ENCODE measurements at places on chromosomes 16 and 17. TPM values are rescaled to one million over a fixed set of nuclear protein-coding genes. Genes with fewer than 3 reads are reported as not detected.

DNA sequence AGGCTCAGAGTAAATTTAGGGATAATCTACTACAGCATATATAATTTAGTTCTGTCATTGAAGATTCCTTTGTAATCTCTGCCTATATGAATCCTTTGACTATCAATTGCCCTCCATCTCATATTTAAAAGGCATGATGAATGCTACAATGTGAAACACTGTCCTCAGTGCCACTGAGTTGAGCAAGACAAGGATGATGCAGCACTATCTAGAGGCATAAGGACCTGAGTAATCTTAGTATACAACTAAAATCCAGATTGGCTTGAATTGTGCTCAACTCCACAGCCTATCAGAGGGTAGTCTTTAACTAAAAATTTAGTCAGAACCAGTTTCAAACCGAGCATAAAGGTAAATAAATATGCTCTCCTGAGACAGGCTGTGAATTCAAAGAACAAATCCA, 11.6 kb upstream of the STRADA start:
- H3K27ac ChIP-seq, result no peak overlapping the region
- H3K27me3 ChIP-seq, result no peaks in the 10 kb centered on the region
- peaks cover 85% of the 10 kb centered on the region for H3K36me3 ChIP-seq
- no peak for DNase-seq
- no peak overlapping the region for H3K4me3 ChIP-seq

DNA sequence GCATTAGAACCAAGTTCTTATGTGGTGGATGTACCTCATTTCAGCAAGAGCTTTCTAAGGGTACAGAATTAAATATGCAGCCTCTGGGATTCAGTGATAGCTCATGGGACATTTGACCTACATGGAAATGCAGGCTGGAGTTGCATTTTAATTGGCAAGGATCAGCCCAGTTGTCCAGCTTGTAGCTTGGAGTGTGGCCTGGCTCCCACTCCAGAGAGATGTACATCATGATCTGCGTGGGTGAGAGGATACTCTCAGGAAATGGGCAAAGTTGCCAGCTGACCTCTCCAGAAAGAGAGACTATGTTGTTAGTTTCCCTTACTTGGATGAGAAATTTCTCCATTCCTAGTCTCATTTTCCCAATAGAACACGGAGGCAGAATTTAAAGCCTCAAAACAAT, 555.3 kb downstream of the MAF start:
- H3K36me3 ChIP-seq, result no peaks in the 10 kb centered on the region
- no peaks in the 10 kb centered on the region for H3K4me1 ChIP-seq
- no peak overlapping the region for H3K27ac ChIP-seq

- no peaks in the 10 kb centered on the region for H3K27me3 ChIP-seq
- H3K27ac ChIP-seq, result no peak overlapping the region
- H3K4me1 ChIP-seq, result no peaks in the 10 kb centered on the region
- no peaks in the 10 kb centered on the region for H3K36me3 ChIP-seq
Observed at GRCh38 chr17:31089471-31089870, 5.3 kb upstream of the NF1 start.

DNA sequence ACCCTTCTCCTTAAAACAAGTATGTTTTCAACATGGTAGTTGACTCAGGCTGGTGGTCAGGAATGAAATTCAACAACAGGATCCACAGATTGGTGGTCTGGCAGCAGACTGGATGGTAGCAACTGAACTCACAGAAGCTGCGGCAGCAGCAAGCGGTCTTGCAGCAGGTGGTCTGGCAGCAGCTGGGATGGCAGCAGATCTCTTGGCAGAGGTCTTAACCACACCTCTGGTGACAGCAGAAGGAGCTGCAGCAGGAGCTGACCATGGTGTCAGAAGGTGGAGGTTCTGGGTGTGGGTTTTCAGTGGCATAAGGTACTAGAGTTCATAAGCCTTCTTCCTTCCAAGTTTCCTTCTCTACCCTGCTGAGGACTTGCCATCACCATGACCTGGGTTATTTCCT, 2.2 kb upstream of the KRTAP4-1 start:
- H3K4me3 ChIP-seq, result no peak overlapping the region
- H3K27me3 ChIP-seq, result peaks cover 25% of the 10 kb centered on the region
- H3K4me1 ChIP-seq, result no peaks in the 10 kb centered on the region
- no peak for DNase-seq
- no peaks in the 10 kb centered on the region for H3K36me3 ChIP-seq

GRCh38 chr16:85557083-85557970, 55.8 kb upstream of the GSE1 start:
- peaks cover 82% of the 10 kb centered on the region for H3K4me1 ChIP-seq
- H3K4me3 ChIP-seq, result peak overlapping the region; percentile 82
- H3K27ac ChIP-seq, result peak overlapping the region; percentile 82

DNA sequence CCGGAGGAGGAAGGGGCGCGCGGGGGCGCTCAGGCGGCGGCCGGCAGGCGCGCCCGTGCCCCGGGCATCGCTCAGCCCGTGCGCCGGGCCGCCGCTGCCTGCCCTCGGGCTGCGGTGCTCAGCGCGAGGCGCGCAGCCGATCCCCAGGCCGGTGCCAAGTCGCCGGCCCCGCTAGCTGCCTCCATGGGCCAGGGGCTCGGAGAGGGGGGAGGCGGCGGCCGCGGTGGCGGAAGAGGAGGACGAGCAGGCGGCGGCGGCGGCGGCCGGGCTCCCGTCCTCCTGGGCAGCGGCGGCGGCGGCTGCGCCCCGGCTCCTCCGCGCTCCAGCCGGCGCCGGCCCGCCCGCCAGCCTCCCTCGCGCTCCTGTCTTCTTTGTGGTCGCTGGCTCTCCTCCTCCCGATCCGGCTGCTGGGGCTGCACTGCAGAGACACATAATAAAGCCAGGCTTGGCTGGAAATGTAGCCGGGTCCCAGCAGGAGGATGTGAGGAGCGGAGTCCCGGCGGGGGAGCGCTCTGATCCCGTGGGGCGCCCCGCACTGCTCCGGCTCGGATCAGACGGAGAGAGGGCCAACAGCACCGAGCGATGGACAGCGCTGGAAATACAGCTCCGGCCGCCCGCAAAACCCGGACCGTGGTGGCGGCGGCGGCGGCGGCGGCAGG, 889 bp upstream of the ZNF423 start:
- peaks cover 57% of the 10 kb centered on the region for H3K4me1 ChIP-seq
- no peak for DNase-seq
- no peaks in the 10 kb centered on the region for H3K36me3 ChIP-seq
- peak overlapping the region; percentile 88 for H3K4me3 ChIP-seq
- no peaks in the 10 kb centered on the region for H3K27me3 ChIP-seq

- DNase-seq, result no peak
- H3K27ac ChIP-seq, result no peak overlapping the region
- H3K4me3 ChIP-seq, result no peak overlapping the region
- peaks cover 57% of the 10 kb centered on the region for H3K4me1 ChIP-seq
- no peaks in the 10 kb centered on the region for H3K27me3 ChIP-seq
Observed at GRCh38 chr17:66527335-66527734, 224.9 kb downstream of the PRKCA start.

GRCh38 chr16:86359571-86359970, 150.8 kb upstream of the FOXF1 start:
- H3K36me3 ChIP-seq, result no peaks in the 10 kb centered on the region
- no peak for DNase-seq
- no peak overlapping the region for H3K4me3 ChIP-seq
- H3K27me3 ChIP-seq, result no peaks in the 10 kb centered on the region
- no peak overlapping the region for H3K27ac ChIP-seq
- peaks cover 25% of the 10 kb centered on the region for H3K4me1 ChIP-seq

GRCh38 chr17:7843257-7843535, 9.2 kb downstream of the KDM6B start:
- peak overlapping the region; percentile 74 for H3K4me3 ChIP-seq
- H3K4me1 ChIP-seq, result peaks cover 83% of the 10 kb centered on the region
- no peak for DNase-seq
- H3K27me3 ChIP-seq, result no peaks in the 10 kb centered on the region
- H3K36me3 ChIP-seq, result peaks cover 26% of the 10 kb centered on the region

DNA sequence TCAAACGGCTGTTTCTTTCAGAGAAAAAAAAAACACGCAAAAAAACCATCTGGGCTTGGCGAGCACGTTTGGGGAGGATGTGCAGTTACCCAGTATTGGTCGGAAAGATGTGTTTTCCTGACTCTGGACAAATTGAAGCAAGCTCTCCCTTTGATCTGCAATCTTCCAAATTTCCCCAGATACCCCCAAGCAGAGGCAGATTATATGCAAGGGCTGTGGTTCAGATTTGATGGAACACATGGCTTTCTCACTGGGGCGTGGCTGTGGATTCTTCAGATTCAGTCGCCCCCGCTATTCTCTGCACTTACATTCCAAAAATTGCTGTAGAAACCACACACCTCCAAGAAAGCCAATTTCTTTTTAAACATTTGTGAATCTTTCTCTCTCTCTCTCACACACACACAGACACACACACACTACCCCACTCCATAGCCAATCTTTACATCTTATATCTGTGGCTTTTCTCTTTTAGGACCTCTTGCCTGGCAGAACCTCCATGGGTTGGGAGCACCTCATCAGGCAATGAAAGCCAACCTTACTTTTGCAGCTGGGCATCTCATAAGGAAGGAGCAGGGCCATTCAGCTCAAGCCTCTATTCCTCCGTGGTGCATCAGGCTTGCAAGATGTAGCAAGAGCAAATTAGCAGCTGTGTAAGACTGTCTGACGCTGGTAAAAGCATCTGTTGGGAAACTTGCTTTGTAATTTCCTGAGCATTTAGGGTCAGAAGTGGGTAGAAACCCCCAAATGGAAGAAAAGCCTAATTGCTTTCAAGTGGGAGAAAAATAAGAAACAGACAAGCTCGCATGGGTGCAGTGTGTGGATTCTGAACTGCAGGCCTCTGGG, 103.9 kb upstream of the FAM20A start:
- no peak overlapping the region for H3K4me3 ChIP-seq
- no peaks in the 10 kb centered on the region for H3K36me3 ChIP-seq
- no peaks in the 10 kb centered on the region for H3K27me3 ChIP-seq
- H3K4me1 ChIP-seq, result no peaks in the 10 kb centered on the region
- DNase-seq, result no peak

- peaks cover 13% of the 10 kb centered on the region for H3K4me1 ChIP-seq
- no peak within 1 kb of the TSS for H3K27ac ChIP-seq
- H3K27me3 ChIP-seq, result peaks cover 16% of the 10 kb centered on the region
Observed at GRCh38 chr16:23182679-23183542, at the start of gene SCNN1G. SCNN1G (plus strand) TSS chr16:23182745; CDS start chr16:23186272, 3,527 bp downstream.

DNA sequence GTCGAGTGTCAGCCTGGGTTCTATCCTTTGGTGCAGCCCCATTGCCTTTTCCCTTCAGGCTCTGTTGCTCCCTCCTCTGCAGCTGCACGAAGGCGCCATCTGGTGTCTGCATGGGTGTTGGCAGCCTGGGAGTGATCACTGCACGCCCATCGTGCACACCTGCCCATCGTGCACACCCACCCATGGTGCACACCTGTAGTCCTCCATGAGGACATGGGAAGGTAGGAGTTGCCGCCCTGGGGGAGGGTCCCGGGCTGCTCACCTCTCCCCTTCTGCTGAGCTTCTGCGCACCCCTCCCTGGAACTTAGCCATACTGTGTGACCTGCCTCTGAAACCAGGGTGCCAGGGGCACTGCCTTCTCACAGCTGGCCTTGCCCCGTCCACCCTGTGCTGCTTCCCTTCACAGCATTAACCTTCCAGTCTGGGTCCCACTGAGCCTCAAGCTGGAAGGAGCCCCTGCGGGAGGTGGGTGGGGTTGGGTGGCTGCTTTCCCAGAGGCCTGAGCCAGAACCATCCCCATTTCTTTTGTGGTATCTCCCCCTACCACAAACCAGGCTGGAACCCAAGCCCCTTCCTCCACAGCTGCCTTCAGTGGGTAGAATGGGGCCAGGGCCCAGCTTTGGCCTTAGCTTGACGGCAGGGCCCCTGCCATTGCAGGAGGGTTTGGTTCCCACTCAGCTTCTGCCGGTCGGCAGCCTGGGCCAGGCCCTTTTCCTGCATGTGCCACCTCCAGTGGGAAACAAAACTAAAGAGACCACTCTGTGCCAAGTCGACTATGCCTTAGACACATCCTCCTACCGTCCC, 2.9 kb downstream of the CTRL start:
- DNase-seq, result no peak
- no peak overlapping the region for H3K4me3 ChIP-seq
- H3K27ac ChIP-seq, result no peak overlapping the region
- peaks cover 44% of the 10 kb centered on the region for H3K4me1 ChIP-seq
- no peaks in the 10 kb centered on the region for H3K27me3 ChIP-seq

GRCh38 chr17:61352408-61352770, 47.3 kb upstream of the TBX2 start:
- DNase-seq, result no peak
- no peaks in the 10 kb centered on the region for H3K4me1 ChIP-seq
- no peak overlapping the region for H3K27ac ChIP-seq
- H3K27me3 ChIP-seq, result no peaks in the 10 kb centered on the region
- no peaks in the 10 kb centered on the region for H3K36me3 ChIP-seq

GRCh38 chr16:54156349-54156748, 130.2 kb downstream of the IRX3 start:
- no peaks in the 10 kb centered on the region for H3K4me1 ChIP-seq
- no peak overlapping the region for H3K4me3 ChIP-seq
- DNase-seq, result no peak
- no peaks in the 10 kb centered on the region for H3K27me3 ChIP-seq

DNA sequence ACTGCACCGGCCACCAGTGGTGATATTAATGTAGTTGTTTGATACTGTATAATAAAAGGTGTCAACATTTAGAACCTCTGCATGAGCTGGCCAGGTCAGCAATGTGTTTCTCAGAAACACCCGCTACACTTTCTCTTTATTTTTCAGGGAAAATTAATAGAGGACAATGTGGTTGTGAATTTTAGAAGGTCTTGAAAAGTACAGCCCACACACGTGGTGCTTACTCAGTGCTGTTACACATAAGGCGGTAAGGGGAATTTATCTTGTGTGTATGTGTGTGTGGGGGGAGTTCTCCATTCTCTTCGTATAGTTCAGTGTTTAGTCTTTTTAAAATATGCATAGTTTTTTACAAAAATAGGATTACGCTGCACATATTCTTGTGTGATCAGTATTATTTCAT, 4.4 kb upstream of the ZFP1 start:
- H3K27me3 ChIP-seq, result no peaks in the 10 kb centered on the region
- DNase-seq, result no peak
- no peak overlapping the region for H3K27ac ChIP-seq

DNA sequence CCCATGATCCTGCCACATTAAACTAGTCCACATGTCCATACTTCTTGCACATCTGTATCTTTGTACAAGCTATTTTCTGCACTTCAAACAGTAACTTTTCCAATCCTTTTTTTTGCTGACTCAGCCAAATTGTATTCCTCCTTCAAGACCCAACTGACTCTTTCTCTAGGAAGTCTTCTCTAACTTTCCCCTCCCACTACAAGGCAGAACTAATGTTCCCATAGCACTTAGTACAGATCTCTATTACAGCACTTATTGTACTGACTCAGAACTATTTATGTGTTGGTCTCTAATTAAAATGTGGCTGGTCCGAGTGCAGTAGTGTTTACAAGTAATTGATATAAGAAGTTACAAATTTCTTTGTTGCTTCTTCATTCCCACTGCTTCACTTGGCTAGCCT, 8.2 kb downstream of the FAM222B start:
- H3K36me3 ChIP-seq, result peaks cover 11% of the 10 kb centered on the region
- H3K27me3 ChIP-seq, result no peaks in the 10 kb centered on the region
- no peaks in the 10 kb centered on the region for H3K4me1 ChIP-seq
- no peak for DNase-seq
- H3K4me3 ChIP-seq, result no peak overlapping the region
- no peak overlapping the region for H3K27ac ChIP-seq

RPH3AL gene
- total RNA-seq, result 18.8 TPM

ZDHHC1 gene
- 11.6 TPM for total RNA-seq

NOS2 gene
- total RNA-seq, result 0.13 TPM

TEKT5 gene
- total RNA-seq, result not detected

CDRT15L2 gene
- not detected for total RNA-seq

DNASE1L2 gene
- total RNA-seq, result 0.83 TPM

MIEF2 gene
- 27.2 TPM for total RNA-seq

CD7 gene
- total RNA-seq, result 2.0 TPM

TBX2 gene
- 37.3 TPM for total RNA-seq

ACSM2A gene
- not detected for total RNA-seq

All from esophagus muscularis mucosa (tissue), 4 donors.